ENCODE measurements at places on chromosomes 2 and 18.

DNA sequence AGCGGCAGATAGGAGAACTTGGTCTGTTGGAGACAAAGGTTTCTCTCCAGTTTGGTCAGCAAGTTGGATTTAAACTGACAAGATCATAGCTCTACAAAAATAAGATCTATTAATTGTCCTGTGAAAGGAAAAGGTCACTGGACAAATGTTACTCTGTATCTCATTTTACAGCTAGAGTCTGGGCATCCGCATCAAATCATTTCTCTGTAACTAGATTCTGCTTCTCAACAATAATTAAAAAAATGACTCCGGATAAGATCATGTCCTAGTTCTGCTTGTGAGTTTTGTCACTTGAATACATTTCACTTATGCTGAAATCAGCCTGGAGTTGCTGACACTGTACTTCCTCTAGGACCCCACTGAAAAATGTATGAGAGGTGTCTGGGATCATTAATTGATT is 310.8 kb downstream of the ALK start:
- DNase-seq, result no peak

DNA sequence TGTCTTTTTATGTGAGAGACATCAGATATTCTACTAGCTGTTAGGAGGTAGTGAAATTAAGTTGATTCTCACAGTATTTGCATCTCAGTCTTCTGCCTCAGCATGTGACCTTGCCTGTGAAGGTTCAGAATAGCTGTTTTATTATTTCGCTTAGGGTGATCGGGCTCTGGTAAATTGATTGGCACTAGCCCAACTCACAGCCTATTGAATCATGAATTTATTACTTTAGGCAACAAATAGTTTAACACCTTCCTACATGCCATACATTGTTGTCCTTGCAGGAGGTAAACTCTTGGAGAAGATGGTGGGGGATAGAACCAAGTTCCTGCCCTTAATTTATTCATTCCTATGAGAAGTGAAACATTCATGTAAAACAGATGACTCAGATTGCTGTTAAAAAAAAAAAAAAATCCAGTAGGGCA is 101.9 kb downstream of the GPD2 start:
- DNase-seq, result no peak

GRCh38 chr2:43178055-43178598 is 48.3 kb downstream of the ZFP36L2 start:
- DNase-seq, result no peak

DNA sequence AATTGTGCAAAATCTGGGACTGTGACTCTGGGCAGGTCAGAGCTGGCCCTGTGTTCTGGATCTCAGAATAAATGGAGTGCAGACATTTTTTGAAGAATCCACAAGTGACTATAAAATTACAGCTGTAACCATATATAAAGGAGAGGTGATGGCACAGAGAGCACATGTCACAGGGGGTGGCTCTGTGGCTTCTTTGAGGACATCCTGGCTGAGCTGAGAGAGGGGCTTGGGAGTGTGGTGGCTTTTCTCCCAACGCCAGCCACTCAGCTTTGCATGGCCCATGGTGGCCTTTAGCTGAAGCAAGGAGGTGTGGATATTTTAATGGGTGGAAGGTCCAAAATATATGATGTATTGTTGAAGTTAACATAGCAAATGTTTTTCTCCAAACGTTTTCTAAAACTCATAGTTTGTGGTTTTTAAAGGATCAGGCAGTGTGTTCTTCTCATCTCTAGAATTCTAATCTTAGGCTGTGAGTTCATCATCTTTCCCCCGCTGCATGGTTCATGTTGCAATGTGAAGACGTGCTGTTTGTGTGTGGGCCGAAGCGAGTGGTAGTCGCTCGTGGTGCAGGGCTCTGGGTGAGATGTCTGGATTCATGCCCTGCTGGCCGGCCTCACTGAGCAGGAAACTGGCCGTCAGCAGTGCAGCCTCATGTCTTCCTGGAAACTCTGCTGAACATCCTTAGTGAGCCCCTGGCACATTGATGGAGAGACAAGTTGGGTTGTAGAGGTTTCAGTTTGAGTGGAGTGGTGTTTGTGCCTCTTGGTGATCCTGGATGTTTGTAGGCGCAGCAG is 109.9 kb downstream of the ZNF236 start:
- DNase-seq, result no peak

GRCh38 chr2:160397530-160397865 is 96.1 kb downstream of the RBMS1 start:
- no peak for DNase-seq

- no peak for DNase-seq
Measured at GRCh38 chr2:121902171-121902591, 146.7 kb downstream of the TSN start.

DNA sequence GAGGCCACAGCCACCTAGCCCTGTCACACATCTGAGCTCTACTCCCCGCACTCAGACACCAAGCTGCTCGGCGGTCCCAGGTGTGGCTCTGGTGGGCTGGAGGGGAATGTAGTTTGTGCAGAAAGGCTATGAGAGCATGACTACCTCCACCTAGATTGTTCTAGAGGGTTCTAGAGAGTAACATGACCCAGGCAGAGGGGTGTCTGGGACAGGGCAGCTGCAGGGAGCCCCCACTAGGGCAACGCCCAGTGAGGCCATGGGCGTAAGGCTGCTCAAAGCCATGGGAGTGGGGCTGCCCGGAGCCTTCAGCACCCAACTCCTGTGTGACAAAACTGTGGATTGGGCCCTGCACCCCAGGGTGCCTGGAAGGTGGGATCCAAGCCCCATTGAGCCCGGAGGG is 511.4 kb upstream of the MYT1L start:
- DNase-seq, result no peak

DNA sequence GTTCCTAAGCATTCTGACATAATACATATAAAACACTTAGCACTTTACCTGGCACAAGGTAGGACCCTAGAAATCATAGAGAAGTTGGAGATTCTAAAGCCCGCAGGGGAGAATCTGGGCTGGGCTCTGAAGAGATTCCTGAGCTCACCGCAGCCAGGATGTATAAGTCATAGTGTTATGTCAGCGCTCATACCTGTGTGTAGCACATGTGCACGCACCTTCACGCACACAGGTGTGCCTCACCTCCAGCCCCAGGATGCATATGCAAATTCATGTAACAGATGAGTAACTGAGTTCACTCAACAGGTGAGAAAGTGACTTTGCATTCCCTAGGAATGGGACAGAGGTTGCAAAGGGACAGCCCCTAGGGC is 7.9 kb upstream of the SDC1 start:
- DNase-seq, result no peak

DNA sequence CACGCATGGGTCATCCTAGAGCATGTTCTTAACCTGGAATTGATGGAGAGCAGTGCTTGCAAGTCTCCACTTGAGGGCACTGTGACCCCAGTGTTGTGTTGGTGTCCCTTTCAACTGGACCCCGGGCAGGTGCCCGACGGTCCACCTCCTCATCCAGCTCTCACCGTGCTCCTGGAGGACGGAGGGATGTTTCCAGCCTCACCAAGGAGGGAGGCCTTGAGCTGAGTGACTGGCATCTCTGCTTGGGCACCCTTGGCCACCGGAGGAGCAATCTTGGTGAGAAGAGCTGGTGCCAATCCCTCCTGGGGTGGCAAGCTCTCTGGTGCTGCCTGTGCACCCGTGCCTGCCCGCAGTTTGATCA is 45.4 kb upstream of the ASB18 start:
- DNase-seq, result no peak

DNA sequence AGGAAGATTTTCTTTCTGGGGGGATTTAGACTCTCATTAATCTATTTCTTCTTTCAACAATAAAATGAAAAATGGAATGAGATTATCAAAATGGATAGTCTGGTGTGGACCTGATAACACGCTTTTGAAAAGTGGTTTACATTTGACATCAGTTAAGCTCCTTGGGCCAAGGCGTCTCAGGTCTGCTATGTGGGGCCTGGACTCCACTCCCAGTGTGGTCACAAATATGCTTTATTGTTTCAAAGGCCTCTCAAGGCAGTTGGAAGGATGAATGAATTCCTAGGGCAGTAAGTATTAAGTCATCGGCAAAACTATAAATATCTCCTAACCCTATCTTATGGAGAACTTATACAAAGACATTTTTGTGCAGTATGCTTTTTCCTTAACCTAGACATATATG is 74.5 kb downstream of the ETAA1 start:
- no peak for DNase-seq

- no peak for DNase-seq
Measured at GRCh38 chr18:27412556-27412955, 227.4 kb upstream of the CHST9 start.

GRCh38 chr2:128714851-128715312 is 396.2 kb upstream of the HS6ST1 start:
- DNase-seq, result no peak

- no peak for DNase-seq
Measured at GRCh38 chr2:231928481-231928880, 2.3 kb upstream of the NPPC start.

DNA sequence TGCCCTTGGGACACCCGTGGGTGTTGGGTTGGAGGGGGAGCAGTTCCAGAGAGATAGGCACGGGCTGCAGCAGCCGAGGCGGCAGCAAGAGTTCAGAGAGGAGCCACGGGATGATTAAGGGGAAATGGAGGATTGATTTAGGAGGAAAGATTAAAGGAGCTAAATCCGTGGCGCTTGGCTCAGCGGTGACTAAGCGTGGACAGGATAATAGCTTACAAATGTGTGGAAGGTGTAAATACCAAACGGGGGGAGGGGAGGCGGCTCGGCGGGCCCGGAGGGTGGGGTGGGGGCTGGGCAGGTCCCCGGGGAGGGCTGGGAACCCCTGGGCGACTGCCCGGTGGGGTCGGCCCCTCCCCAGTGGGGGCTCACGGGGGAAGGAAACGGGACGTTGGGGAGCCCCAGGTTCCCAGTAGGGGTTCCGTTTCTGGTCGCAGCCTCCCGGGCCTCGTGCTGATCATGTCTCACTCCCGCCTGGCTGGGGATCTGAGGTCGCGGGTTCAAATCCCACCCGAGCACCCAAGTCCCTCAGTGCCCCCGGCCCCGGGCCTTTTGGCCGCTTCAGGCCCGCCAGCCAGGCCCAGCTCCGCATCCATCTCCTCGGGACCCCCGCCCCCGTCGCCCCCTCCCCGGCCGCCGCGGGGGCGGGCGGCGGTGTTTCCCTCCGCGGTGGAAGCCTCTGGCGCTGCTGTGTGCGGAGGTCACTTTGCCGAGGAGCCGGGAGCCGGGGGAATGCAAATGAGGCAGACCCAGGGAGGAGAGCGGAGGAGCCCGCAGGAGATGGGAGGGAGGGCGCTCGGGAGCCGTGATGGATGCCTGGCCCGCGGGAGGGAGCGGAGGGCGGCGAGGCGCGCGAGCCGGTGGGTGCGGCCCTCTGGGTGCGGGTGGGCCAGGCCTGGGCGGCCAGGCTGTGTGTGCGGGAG is 8.1 kb downstream of the ASIC4 start:
- DNase-seq, result peak; percentile 22

DNA sequence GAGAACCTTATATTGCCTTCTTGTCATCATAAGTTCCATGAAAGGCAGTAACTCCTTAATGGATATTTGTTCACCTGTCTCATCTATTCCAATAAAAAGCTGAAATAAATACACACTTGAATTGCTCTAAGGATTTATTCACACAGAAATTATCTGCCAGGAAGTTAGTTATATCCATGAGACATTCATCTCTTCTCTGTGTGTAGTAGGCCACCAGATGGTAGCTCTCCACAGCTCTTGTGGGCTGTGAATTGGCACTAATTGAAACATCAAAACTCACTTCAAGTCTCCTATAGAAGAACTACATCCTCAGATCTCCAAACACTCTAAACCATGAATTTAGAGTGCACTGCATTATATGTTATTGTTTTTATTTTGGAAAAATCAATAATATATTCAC is 189.6 kb downstream of the DSC3 start:
- no peak for DNase-seq

DNA sequence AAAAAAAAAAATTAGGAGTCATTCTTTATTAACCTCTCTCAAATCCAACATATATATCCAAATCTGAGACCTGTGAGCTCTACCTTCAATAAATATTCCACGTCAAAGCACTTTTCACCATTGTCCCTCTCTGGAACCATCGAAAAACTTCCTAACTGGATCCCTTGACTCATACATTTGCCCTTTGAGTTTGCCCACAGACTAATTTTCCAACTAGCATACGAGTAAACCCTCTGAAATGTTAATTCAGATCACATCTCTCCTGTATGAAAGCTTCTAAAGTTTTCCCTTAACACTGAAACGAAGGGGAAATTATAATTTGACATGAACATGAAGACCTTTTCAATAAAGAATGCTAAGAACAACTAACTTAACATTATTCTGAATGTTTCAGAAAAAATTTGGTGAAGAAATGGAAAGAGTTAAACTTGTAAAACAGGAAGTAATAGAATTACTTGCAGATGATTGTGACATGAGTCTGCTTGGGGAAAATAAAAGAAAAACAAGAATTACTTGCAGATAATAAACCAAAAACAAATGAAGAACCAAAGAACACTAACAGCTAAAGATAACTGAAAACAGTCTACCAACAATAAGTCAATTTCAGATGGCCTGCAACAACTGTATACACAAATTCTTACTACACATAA is 110.6 kb downstream of the C2orf74 start:
- peak; percentile 15 for DNase-seq

DNA sequence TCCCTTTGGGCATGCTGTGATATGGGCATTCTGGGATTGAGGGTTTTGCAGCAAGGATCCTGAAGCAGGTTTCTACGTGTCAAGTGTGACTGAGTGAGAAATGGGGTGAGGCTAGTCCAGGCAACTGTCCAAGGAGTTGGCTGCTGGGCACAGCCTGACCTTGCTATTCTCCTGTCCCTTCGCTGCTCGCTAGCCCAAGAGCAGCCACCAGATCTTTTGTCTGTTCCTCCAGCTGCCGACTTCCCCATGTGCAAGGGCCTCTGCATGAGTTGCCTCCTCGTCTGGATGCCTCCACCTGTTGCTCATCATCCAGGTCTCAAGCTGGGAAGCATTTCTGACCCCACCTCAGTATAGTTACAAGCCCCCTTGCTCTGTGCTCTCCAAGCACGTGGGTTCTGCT is 71.1 kb downstream of the DYSF start:
- DNase-seq, result no peak

DNA sequence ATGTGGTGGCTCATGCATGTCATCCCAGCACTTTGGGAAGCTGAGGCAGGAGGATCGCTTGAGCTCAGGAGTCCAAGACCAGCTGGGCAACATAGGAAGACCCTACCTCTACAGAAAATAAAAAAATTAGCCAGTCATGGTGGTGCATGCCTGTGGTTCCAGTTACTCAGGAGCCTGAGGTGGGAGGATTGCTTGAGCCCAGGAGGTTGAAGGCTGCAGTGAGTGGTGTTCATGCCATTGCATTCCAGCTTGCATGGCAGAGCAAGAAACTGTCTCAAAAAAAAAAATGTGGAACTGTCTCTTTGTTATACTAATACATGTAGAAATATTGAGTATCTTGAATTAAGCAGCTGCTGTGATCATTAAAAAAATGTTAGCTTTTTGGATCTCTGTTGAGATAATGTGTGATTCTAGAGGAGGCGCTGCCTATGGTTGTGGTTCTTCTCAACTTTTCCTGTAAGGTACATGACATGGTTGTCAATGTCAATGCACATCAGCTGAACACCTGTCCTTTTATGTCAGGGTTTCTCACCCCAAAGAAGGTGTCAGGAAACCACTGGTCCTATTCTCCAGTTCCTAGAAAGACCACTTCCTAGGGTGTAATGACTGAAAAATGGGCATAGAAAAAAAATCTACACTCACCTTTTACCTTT is 34.7 kb upstream of the IL1RL1 start:
- DNase-seq, result no peak

Data from amniotic stem cell (primary cell).